Stimulated activated CD4-positive, alpha-beta T cell treated with anti-CD3 and anti-CD28 coated beads, Interleukin-2, amount 100 ng/mL, for 4 hours (primary cell): ENCODE measurements at places on chromosomes 7 and 10.

DNA sequence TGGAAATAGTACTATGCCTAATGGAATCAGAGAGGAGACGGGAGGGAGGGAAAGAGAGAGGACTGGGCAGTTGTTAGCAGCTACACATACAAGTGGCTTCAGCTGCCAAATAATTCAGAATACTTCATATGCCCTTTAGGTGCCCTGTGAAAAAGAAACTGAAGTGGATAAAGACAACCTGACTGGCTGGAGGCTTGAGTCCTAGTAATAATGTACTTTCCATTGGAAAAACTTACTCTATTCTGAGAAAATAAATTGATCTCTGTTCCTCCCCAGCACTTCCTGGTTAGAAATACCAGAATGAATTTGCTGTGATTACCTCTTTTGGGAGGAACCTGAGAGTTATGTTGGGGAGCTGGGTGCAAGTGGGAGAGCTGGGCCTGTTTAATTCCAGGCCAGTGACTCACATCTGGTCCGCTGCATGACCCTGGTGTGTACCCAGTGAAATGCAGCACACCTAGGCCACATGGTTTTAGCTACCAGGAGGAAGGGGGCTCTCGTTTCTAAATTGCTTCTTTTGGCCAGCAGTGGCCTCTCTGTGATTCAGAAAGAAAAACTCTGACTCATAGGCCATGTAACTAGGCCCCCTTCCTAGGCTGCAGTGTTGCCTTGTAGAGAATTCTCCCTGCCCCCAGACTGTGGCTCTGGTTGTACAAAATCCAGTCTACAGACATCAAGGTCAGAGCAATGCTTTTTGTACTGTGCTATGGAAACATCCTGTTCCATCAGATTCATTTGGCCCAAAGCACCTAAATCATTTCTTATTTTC lies 6.5 kb downstream of the AGFG2 start:
- no peak for DNase-seq

GRCh38 chr10:73873142-73873837 lies 1.1 kb downstream of the CAMK2G start:
- DNase-seq, result no peak

- no peak for DNase-seq
Observed at GRCh38 chr7:50282813-50283605, 21.5 kb upstream of the IKZF1 start.

- no peak for DNase-seq
Observed at GRCh38 chr7:104572554-104572953, 244.2 kb downstream of the LHFPL3 start.

DNA sequence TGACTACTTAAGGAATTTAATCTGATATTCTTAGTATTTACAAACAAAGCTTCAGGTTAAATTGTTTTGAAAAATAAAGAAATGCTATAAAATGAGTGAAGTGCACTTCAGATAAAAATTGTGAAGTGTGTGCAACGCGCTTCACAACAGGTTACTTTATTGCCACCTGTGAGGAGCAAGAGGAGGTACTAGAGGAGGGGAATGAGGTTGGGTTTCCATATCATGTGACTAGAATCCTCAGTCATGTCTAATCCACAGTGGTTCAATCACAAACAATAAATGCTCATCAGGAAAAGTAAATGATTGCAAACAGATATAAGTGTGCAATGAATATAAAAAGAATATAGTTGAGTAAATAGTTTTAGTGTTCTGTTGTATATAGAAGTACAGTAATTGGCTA lies 34.5 kb upstream of the CD36 start:
- DNase-seq, result no peak
